ENCODE measurements at places on chromosomes 13 and 19. TPM values are rescaled to one million over a fixed set of nuclear protein-coding genes. Genes with fewer than 3 reads are reported as not detected.

- no peaks in the 10 kb centered on the region for H3K4me1 ChIP-seq
- peak overlapping the region; percentile 32 for H3K27ac ChIP-seq
- no peaks in the 10 kb centered on the region for H3K27me3 ChIP-seq
- DNase-seq: no peak
- H3K4me3 ChIP-seq: no peak overlapping the region
- peaks cover 97% of the 10 kb centered on the region for H3K36me3 ChIP-seq
Measured at GRCh38 chr13:24288870-24289269, 20.5 kb upstream of the C1QTNF9 start.

Gene AP1M2
- 1.0 TPM for total RNA-seq

Gene PSMD8
- total RNA-seq: 123 TPM

Gene NKG7
- total RNA-seq: 94.1 TPM
